ENCODE measurements at places on chromosomes 2 and 18. TPM values are rescaled to one million over a fixed set of nuclear protein-coding genes. Genes with fewer than 3 reads are reported as not detected.

The ITGB6 gene
- 1.8 TPM for total RNA-seq

The UGT1A6 gene
- not detected for total RNA-seq

The RGPD4 gene
- total RNA-seq, result 0.11 TPM

The LRRTM4 gene
- 0.50 TPM for total RNA-seq

The VWC2L gene
- total RNA-seq, result not detected

The TWSG1 gene
- 19.2 TPM for total RNA-seq

The SFXN5 gene
- total RNA-seq, result 12.1 TPM

The SCN9A gene
- 1.4 TPM for total RNA-seq

The RND3 gene
- total RNA-seq, result 32.7 TPM

The MAPK4 gene
- 24.9 TPM for total RNA-seq

The MSGN1 gene
- total RNA-seq, result not detected

The PROM2 gene
- total RNA-seq, result 1.6 TPM

The GREB1L gene
- total RNA-seq, result 31.4 TPM

The ADAM23 gene
- 34.9 TPM for total RNA-seq

The UGT1A4 gene
- not detected for total RNA-seq

The LRATD1 gene
- total RNA-seq, result 13.5 TPM

All from right cardiac atrium (tissue), 5 donors.